ENCODE measurements at places on chromosomes 7 and 10.

- no peak for DNase-seq
These were observed 106.2 kb downstream of the ABCC2 start for GRCh38 chr10:99888622-99889021.

DNA sequence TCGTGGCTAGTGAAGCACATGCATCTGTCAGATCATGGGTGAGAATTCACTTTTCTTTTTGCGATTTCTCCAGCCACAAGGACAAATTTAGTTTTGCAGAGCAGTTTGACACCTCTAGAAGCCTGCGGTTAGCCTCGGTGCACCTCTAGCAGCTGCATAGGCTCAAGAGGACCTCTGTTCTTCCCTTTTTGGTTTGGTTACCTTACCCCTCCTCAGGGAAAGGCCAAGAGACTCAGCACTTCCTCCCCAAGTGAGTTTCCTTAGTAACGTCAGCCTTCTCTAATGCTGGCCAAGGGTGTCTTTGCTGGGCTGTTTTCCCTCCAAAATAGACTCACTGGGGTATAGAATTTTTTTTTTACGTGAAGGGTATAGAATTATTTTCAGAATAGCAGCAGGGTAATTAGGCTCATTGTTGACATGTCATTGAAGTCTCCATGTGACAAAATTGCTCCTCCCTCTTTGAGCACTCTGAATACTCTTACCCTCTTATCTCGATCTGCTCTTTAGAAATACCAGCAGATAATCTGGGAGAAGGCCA, 97.8 kb downstream of the AUTS2 start:
- DNase-seq, result no peak

- no peak for DNase-seq
These were observed 15.4 kb downstream of the ACSL5 start for GRCh38 chr10:112389271-112389822.

DNA sequence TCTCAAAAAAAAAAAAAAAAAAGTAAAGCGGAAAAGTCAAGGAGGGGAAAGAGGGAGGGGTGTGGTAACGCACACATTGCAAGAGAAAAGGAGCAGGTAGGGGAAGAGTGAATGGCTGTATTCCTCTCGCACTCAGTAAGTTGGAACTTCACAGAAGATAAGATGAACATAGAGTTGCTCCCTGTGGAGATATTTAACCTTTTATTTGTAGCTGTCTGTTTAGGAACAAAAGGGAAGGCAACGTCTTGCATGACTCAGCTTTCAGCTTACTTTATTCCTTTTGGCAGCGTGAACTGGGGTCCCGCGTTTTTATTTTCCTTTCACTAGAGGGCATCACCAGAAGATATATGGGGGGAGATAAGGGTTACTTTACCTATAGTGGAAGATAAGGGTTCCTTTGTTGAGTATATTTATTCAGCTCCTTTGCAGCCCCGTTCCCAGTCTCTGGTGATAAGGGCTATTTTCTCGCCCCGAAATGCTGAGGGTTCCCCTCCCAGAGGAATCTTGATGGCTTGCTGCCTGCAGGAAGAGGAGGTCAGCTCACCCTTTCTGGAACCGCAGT, 78.5 kb downstream of the APBB1IP start:
- no peak for DNase-seq

GRCh38 chr10:66180581-66181318, 745.1 kb upstream of the LRRTM3 start:
- no peak for DNase-seq

GRCh38 chr10:78211561-78212051, 177.9 kb downstream of the RPS24 start:
- no peak for DNase-seq

GRCh38 chr7:117871778-117872538, 1.3 kb downstream of the CTTNBP2 start:
- no peak for DNase-seq

DNA sequence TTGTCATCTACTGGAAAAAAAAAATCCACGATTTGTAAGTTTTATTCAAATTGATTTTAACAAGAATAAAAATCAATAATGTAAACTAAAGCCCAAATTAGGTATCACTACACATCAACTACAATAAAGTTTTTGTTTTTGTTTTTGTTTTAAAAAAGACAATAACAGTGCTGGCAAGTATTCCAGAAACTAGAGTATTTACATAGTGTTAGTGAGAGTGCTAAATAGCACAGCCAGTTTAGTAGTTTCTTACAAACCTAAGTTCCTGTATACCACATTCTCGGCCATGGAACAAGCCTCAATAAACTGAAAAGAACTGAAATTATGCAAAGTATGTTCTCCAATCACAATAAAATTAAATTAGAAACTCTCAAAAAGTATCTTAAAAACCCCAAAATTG, 8.1 kb downstream of the ARHGAP12 start:
- no peak for DNase-seq

DNA sequence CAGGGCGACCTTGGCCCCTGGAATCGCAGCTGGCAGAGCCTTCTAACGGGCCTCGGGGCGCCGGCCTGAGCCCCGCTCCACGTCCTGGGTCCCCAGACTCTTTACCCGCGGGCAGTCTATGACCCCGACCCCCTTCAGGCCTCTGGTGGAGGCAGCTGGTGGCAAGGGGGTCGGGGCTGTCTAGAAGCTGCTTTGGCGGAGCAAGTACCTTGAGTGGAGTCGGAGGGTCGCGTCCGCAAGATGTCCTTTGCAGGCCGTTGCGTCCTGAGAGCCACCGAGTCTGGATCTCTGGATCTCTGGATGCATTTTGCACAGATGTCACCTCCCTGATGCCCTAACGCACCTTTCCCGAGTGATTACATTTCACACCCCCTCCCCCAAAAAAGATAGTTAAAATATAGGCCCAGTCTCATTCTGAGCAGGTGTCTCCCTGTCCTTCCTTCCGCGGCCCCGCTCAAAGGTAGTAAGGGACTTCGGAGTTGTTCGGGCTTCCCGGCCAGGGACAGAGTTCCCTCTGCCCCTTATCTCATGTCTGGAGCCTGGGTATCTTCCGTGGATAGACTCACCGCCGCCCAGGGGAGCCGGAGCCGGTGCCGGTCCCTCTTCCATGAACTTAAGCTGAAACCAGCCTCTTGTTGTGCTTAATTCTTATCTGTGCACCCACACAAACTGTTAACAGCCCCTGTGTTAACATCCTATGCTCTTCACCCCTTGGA, 457 bp downstream of the ACADSB start:
- DNase-seq, result no peak

Data from stimulated activated CD4-positive, alpha-beta T cell treated with anti-CD3 and anti-CD28 coated beads, Interleukin-4, amount 100 ng/mL, for 48 hours (primary cell).